ELR (cell line): ENCODE measurements at places on chromosomes 7 and 10.
A peak's percentile ranks its signal among the peaks of the same experiment; 100 is the strongest.

- no peak for DNase-seq
Measured at GRCh38 chr7:121138262-121138933, 149.9 kb downstream of the CPED1 start.

DNA sequence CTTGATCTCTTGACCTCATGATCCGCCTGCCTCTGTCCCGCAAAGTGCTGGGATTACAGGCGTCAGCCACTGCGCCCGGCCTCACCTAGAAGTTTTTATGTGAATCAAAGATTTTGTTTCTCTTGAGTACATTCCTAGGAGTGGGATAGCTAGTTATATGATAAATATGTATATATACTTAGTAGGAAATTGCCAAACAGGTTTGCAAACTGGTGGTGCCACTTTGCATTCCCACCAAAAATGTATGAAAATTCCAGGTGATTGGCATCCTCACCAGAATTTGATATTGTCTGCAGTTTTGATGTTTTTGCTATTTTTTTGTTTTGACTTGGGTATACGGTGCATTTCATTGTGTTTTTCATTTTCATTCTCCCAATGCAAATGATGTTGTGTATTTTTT is 86.8 kb downstream of the NOD1 start:
- no peak for DNase-seq

DNA sequence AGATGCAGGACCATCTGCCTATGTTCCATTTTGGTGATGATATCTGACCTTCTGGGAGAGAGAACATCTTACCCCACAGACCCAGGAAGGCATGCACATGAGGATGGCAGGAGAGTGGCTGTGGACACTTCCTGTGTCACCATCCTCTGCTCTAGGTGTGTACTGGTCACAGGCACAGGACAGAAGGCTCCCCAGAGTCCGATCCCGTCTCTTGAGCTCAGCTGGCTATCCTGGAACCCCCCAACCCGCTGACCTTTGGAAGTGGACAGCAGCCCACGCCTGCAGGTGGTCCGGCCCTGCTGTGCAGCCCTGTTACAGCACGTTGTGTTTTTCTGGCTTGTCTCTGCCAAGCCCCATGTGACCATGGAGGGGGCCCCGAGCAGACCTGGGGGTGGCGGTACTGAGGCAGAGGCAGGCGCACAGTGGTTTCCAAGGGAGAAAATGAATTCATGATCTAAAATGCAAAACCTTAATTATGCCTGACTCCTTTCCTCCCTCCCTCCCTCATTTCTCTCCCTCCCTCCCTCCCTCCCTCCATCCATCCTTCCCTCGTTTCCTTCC is 178.8 kb downstream of the CUX1 start:
- no peak for DNase-seq

GRCh38 chr10:110481919-110482318 is 15.8 kb upstream of the DUSP5 start:
- DNase-seq: peak; percentile 68

DNA sequence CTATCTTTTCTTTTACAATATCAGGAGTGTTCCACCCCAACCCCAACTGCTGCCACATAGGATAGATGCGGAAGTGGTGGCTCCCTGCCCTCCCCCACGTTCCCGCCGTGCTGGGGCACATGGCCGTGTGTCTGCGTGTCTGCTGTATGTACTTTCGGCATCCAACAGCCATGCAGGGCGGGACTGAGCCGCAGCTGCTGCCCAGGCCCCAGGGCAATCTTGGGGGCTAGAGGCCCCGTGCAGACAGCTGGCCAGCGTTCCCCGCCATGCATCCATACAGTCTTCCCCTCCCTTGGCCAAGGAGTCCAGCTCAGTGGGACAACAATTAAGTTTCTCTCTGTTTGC is 162.7 kb downstream of the DGKB start:
- no peak for DNase-seq

DNA sequence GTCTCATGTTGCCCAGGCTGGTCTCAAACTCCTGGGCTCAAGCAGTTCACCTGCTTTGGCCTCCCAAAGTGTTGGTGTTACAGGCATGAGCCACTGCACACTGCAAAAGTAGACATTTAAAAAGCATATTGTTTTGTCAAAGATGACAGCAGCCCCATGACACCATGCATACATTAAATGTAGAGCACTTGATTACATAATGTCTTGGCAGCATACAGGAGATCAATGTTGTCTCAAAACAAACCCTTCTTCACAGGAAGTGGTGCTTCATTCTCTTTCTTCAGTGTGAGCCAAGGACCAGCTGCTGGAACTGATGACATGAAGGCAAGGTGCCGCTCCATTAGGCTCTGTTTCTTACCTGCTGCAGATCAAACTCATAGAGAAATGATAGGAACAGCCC is 218.4 kb downstream of the KLF6 start:
- no peak for DNase-seq

DNA sequence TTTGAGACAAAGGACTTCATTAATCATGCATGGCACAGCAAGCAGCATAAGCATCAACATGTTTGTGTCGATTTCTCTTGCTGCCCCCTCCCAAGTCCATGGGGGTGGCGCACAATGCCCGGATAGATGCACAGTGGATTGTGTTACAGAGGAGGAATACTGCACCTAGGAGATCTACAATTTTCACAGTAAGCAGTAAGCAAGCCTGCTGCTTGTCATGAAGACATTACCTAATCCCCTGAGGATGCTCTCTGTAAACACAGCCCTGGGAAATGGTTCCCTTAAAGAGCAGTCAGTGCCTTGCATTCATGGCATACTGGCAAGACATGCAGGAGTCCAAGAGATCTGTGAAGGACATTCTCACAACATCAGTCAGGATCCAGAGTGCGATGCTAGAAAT is 137.7 kb downstream of the ETV1 start:
- DNase-seq: peak; percentile 49

DNA sequence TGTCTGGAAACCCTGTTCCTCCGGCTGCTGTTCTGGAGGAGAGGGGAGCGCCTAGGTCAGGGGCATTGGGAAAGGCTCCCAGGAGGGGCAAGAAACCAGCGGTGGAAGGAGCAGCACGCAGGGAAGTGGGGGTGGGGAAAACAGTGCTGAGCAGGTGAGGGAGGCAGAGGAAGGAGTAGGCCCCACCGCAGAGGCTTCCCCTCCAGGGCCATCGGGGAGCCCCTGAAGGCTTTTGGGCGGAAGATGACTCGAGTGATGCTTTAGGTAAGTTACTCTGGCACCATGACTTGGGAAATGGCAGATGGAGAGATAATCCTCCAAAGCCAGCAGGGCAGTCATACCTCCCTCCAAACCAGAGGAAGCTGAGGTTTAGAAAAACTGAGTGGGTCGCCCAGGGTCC is 106.5 kb upstream of the ANLN start:
- no peak for DNase-seq

GRCh38 chr10:92699518-92700381 is 10.0 kb downstream of the HHEX start:
- DNase-seq: peak; percentile 74

GRCh38 chr7:108402865-108403264 is 53.4 kb downstream of the NRCAM start:
- DNase-seq: no peak

DNA sequence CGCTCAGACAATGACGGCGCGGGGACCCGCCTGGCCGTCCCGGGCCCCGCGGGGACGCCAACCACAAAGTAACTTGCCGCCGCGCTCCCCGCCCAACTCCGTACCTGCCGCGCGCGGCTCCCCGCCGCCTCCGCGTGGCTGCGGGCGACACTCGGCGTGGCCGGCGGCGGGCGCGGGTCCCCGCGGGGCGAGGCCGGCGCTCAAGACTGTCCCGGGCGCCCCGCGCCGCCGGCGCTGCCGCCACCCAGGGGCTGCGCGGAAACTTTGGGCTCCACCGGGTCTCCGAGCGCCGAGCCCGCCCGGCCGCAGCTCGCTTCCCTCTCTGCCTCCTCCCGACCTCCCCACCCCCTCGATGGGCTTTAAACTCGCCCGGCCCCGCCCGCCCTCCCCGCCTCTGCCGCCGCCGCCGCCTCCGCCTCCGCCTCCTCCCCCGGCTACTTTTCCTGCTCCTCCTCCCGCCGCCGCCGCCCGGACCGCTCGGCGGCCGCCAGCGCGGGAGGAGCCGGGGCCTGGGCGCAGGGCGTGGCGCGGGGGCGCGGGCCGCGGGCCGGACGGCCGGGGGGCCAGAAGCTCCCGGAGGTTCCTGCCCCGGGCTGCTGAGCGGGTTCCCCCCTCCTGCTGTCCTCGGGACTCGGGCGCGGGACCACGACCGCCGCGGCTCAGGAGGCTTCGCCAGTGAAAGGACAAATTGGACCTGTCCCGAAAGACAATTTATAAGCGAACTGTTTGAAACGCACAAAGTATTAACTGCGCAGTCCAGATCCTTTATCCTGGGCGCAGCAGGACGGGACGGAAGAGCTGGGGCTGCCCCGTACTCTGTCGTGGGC is 10.6 kb upstream of the GRB10 start:
- DNase-seq: peak; percentile 57

DNA sequence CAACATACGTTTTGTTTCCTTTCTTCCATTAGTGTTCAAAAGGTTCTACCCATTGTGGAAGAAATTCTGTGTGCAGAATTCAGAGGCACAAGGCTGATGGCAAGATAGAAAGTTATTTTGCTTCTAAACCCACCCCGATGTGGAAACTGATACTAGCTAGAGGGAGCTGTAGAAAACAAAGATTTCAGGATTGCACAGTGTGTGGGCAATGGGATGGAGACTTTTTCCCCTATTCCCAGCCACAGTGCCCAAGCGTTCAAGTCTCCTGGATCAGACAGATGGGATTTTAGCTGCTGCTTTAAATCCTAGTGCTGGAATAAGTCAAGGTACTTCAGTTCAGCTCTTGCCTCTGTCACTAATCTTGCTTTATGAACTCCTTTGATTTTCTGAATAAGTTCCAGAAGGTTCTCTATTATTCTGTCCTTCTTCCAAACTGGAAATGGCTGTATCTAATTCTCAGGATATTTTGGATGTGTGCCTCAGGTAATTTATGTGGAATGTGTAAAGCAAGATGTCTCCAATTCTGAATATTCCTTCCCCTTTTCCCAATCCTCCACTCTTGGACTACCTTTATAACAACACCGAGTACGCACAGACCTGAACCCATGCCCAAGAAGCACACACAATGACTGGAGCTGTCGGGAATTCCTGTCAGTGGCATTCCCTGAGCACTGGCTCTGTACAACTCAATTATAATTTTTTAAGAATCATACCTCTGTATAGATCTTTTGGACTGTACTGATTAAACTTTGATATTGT is 473.0 kb downstream of the PLXDC2 start:
- DNase-seq: no peak

DNA sequence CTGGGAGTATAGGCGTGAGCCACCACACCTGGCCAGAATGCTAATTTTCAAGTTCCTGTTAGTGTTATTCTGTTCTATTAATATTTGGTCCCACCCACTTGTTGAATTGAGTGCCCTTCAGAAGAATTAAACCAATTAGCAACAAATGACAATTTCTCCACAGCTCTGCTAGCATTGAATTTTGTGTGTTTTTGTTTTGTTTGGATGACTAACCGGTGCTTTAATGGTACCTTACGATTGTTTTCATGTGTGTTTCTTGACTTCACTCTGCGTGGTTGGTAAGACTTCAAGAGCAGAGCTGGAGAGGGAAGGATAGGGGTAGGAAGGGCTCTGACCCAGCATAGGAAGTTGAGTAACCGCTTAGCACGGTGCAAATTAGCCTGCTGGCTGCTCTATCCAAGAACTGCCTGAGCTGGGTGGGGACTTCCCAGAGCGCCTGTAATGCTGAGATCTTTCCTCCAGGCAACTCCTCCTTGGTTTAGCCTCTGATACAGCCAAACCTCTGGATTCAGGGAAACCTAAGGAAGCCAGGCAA is 4.6 kb downstream of the ARPC1B start:
- peak; percentile 90 for DNase-seq

GRCh38 chr10:9743639-9744038 is 1274.0 kb upstream of the CELF2 start:
- DNase-seq: no peak

DNA sequence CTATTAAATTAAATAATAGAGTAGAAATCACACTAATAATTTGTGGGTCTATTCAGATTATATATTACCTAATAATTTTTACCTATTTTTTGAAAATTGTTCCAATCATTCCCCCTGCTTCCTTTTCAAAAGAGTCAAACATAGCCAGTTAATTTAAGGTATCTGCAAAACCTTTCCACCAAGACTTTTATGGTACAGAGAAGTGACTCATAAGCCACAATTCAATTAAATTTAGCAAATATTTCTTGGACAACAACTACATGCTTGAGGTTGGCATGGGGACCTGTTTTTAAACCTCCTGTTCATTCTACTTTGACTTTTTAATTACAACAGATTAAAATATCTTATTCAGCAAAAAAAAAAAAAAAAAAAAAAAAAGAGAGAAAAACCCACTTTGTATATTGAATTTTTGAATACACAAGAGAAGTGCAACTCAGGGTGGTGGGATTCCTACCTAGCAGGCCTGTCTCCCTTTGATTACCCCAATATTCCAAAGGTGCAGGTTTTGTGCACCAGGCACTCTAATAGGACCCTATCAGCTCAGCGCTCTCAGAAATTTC is 301.9 kb upstream of the C7orf33 start:
- DNase-seq: no peak

- peak; percentile 90 for DNase-seq
Measured at GRCh38 chr7:155665957-155666287, 21.5 kb downstream of the RBM33 start.

- no peak for DNase-seq
Measured at GRCh38 chr7:22438994-22439393, 61.0 kb downstream of the STEAP1B start.

GRCh38 chr7:141649865-141650634 is 51.9 kb downstream of the DENND11 start:
- DNase-seq: peak; percentile 79

- no peak for DNase-seq
Measured at GRCh38 chr7:152074673-152075072, 49.2 kb downstream of the GALNT11 start.

DNA sequence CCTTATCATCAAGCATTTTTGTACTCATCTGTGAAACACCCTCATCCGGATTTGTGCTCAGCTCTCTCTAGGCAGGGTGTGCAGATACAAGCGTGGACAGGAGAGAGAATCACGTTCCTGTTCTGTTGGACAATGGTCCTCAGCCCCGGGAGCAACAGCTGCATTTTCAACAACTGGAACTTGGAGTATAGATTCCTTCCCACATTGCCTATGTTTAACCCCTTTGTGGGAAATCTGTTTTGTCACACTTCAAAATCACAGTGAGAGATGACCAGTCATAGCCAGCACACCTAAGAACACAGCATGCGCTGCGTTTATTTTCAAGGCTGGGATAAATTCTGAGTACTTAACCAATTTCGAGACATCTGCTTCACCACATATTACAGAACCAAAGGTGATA is 32.5 kb downstream of the MAP3K8 start:
- no peak for DNase-seq
